Kidney tubule cell (primary cell): ENCODE measurements at places on chromosomes 3 and 15.
A peak's percentile ranks its signal among the peaks of the same experiment; 100 is the strongest.

GRCh38 chr15:29613951-29614382, 208.3 kb downstream of the TJP1 start:
- no peak for DNase-seq

DNA sequence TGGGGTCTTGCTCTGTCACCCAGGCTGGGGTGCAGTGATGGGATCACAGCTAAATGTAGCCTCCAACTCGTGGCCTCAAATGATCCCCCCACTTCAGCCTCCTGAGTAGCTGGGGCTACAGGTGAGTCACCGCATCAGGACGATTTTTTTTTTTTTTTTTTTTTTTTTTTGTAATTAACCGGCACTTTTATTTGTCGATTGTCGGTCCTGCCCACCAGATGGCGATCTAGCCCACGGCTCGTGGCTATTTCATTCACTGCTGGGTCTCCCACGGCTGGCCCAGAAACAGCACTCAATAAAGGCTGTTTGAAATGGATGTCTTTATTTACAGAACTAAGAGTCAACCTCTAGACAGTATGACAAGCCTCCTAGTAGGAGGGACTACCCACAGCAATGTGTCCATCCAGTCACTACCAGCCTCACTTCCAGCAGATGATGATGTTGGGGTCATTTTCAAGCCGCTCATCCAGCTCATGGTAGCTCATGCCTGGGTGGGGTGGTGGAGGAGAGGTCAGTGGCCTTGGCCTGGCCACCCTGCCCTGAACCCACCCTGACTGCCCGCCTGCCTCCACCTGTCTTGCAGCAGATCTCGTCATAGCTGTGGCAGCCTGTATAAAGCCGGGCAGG, 1.8 kb upstream of the ZMYND10 start:
- peak; percentile 78 for DNase-seq

DNA sequence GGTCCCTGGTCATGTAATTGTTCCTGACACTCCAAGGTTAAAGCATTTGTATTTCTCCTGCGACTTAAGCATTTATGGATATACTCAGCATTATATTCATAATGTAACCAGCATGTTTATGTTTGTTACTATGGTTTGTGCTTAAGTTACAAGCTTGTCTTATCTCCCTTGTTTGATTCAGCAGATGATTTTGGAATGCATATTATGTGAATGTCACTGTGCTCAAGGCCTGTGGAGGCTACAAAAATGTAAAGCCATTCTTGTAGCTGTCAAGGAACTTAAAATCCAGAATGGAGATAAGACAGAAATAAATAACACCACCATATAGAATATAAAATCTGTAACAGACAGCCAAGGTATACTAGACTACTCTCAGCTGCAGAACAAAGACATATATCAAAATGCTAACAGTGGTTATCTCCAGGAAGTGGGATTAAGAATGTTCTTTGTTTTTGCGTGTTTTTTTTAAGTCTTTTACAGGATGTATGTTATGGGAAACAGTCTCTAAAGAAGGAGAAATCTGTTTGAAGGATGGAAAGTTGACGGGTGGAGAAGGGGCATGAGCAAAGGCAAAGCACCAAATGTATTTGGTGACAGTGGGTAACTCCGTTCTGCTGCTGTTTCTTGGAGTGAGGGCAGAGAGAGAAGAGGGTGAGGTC, 61.4 kb downstream of the IGF2BP2 start:
- no peak for DNase-seq

DNA sequence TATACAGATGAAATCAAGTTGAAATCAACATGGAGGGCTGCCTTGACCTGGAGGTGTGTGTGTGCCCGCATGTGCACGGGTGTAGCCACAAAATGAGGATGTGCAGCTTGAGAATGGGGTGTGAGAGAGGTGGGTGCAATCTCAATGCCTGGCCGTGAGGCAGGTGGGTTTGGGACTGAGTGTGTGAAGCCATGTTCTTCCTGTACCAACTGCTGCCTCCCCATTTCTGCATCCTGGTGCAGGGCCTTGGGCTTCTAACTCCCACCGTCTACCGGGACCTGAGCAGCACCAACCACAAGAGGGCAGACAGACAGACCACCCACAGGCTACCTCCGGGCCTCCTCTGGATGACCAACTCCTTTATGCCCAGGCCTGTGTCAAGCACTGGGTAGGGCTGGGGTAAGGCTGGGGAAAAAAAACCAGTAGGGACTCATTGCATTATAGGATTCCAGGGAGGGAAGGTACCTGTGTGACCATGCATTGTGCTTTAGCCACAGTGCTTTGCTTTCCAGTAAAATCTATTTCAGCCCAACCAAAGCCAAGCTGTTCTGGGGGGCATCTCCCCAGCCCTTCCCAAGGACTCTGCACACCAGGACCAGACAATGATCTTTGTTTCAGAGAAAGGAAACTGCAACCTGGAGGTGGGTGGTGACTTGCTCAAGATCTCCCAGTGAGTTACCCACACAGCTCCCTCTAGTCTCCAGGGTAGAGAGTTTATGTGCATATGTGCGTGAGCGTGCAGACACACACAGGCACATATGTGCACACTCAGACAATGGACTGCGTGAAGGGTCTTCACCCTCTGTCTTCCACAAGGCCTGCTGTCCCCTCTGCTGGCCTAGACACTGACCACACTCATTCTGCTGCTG, 162.2 kb upstream of the TLE3 start:
- DNase-seq = no peak

DNA sequence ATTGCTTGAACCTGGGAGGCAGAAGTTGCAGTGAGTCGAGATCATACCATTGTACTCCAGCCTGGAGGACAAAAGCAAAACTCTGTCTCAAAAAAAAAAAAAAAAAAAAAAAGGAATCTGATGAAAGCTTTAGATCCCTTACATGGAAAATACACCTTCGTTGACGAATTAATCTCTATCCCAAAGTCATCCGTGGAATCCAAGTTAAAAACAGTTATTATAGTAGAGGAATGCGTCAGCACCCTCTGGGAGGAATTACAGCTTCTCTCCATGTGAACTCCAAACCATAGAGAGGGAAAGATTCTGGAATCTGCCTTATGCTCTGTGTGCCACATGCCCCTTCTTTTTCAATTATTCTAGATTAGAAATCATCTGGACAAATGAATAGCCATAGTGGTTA, 192.3 kb upstream of the C2CD4B start:
- no peak for DNase-seq

- DNase-seq = no peak
Observed at GRCh38 chr3:115758076-115758763, 134.9 kb downstream of the GAP43 start.

DNA sequence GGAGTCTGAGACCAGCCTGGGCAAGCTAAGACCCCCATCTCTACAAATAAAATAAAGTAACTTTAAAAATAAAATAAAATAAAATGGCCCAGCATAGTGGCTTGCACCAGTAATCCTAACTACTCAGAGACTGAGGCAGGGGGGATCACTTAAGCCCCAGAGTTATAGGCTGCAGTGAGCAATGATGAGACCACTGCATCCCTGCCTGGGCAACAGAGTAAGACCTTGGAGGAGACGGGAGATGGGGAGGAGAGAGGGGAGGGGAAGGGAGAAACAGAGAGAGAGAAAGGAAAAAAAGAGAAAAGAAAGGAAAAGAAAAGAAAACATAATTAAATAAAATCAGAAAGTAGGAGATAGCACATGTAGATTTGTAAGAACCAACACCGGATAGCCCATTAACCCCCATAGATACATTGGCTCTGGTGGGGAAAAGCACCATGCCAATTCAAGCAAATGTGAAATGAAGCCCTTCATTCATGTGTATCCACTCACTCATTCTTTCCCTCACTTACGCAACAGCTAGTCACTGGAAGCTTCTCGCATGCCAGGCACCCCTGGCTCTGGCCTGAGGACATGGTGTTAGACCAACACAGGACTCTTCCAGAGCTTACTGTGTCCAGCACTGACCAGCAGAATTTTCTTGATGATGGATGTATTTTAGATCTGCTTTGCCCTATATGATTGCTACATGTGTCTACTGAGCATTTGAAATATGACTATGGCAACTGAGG, 183.2 kb downstream of the MAGI1 start:
- peak; percentile 57 for DNase-seq

GRCh38 chr3:180910823-180911222, 1.6 kb upstream of the FXR1 start:
- no peak for DNase-seq

- peak; percentile 22 for DNase-seq
Observed at GRCh38 chr3:22951910-22952309, 251.2 kb upstream of the UBE2E2 start.

DNA sequence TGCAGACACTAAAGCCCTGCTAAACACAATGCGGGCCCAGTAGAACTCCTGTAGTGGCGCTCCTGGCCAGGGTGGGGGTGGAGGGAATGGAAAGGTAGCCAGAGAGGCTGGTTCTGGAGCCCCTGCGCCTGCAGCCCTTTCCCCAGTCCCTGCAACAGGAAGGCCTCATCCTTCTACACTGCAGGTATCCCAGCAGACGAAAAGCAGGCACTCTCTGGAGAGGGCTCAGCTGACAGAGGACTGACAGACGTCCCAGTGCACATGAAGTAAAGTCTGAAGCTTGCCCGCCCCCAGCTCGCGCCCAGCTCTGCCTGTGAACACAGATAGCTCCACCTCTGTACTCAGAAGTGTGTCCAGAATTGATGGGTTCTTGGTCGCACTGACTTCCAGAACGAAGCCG, 46.0 kb downstream of the NSMCE3 start:
- no peak for DNase-seq

- DNase-seq = peak; percentile 51
Observed at GRCh38 chr15:92924216-92924615, 24.1 kb downstream of the CHD2 start.

- no peak for DNase-seq
Observed at GRCh38 chr15:31558840-31559239, 232.2 kb downstream of the KLF13 start.

DNA sequence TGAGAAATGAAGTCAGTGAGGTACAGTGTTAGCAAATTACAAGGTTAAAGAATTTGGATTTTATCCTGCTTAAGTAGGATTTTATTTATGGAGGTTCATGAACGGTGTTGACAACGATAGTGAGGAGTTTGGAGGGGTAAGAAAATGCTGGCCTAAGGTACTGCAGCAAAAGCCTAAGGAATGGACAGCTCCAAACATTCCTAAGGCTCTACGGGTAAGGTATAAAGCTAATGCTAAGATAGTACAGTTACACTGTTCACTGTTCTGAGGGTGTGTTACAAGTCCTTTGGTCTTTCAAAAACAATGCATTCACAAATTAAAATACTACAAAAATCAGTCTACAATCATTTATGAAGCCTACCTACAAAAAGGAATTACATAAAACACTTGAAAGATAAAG, 7.3 kb downstream of the MTMR10 start:
- peak; percentile 22 for DNase-seq

GRCh38 chr3:42605546-42606173, 5.2 kb downstream of the NKTR start:
- peak; percentile 12 for DNase-seq

GRCh38 chr3:186162221-186162620, 53.3 kb upstream of the ETV5 start:
- DNase-seq = no peak

DNA sequence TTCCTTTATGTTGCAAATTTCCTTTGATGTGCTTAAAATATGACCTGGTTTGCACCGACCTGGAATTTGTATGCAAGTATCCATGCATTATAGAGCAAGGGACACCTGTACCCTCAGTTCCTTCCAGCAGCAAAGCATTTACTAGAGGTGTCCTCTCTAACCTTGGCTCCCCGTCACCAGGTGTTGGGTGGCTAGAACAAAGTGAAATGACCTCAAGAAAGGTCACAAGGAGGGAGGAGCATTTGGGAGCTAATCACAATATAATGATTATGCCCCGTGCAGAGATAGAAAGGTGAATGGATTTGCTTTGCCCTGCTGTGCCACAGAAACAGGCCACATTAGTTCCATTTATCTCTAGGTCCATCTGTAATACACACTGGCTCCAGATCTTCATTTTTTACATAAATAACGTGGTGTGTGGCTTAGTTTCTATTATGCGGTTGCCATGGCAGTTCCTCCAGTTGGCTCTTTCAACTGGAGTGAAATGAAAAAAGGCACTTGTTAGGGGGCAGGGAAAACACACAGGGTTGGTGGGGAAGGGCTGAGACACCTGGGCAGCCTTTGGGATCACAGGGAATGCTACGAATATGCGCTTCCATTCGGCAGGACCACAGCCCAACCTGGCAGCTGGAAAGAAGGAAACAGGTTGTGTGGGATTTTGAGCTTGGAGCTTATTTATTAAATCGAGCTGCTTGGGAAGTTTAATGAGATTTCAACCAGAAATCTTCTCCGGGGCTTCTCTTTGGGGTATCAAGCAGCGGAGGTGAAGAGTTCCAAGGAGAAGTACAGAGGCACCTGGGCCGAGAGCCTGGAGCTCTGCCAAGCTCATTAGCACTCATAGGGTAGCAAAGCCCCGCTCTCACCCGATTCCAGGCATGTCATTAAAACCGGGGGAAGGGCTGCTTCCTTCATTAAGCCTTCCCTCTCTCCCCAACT, 233.5 kb upstream of the ST8SIA2 start:
- DNase-seq = no peak

GRCh38 chr15:23828786-23829185, 141.7 kb upstream of the NDN start:
- no peak for DNase-seq

GRCh38 chr3:132535575-132536441, 61.3 kb upstream of the ACKR4 start:
- DNase-seq = peak; percentile 79

DNA sequence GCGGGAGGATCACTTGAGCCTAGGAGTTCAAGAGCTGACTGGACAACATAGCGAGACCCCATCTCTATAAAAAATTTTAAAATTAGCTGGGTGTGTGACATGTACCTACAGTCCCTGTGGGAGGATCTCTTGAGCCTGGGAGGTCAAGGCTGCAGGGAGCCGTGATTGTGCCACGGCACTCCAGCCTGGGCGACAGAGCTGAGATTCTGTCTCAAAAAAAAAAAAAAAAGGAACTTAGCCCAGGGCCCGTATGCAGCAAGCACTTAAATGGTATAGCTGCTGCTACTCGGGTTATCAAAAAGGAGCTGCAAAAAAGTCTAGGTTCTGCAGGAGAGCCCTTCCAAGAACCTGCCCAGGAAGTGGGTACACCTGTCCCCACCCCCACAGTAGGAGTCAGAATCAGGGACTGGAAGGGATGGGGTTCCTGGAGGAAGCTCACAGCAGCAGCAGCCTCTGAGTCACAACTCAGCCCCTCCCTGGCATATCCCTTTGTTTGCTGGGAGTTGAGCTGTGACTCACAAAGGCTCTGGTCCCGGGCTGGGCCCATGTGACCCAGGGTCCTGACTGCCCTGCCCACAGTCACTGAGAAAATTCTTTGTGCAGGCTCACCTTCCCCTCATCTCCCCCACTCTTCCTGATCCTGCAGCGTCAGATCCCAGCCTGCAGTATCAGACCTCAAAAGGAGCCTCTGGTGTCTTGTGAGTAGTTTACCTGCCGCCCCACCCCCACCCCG, at the start of gene SPATA12:
Gene SPATA12 (plus strand): TSS at position 576 of the 733 bp plus-strand sequence. CDS start 13,031 bp downstream, outside the sequence.
- peak; percentile 98 for DNase-seq
